ENCODE measurements at places on chromosomes 12 and 14. TPM values are rescaled to one million over a fixed set of nuclear protein-coding genes. Genes with fewer than 3 reads are reported as not detected.

SERPINA10 gene
- not detected for total RNA-seq

DNA sequence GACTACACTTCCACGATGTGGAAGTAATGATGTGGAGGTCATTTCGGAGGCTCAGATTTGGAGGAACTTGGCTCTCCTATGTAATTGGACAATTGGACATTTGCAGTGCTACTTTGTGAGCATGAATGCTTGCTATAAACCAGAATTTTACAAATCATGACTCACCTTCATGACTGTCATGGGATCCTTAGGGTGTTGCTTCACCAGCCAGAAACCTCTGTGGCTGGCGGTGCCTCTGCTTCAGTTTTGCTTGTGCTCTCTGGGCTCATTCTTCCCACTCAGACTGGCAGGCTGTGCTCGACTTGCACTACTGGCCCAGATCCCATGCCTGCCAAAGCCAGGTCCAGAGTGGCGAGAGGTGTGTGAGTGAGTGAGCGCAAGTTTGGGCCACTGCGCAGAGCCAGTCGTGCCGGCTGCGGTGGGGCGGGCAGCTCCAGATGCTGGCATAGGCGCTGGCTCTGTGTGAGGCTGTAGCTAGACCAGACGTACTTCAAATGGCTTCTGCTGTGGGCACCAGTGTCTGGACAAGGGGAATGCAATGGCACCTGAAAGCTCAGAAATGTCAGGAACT is 387.8 kb downstream of the AEBP2 start:
- no peaks in the 10 kb centered on the region for H3K4me1 ChIP-seq
- no peak overlapping the region for H3K27ac ChIP-seq
- H3K4me3 ChIP-seq = no peak overlapping the region

CLEC2B gene
- total RNA-seq = 4.4 TPM

DNA sequence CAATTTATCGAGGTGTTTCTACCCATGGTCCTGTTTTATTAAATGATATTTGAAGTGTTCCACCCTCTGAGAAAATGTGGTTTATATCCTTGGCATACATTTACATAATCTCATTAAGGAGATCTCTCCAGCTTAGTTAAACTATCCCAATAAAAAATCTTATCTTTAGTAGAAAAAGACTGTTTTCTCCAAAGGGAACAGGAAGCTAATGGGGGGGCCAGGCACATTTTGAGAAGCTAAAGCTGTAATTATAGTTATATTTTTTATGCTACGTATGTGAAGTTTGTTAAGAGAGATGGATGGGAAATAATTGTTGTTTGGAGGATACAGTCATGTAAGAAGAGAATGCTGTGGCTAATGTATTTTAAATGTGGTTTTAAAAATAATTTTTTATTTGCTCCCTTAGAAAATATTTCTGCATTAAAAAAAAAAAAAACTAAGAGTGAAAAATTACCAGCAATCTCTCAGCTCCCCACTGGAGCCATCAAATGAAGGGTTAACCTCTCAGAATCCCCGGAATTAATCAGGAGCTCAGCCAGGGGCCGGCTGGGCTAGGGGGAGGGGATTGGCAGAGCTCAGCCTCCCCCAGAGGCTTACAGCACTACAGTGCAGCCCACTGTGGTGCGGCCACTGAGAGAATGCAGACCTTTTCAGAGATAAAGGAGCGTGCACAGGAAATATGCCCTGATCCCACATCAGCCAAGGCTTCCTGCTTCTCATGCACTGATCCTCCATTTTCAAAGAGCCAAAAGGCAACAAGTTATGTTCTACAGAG is 185.8 kb downstream of the EGLN3 start:
- H3K4me3 ChIP-seq = no peak overlapping the region
- peaks cover 17% of the 10 kb centered on the region for H3K4me1 ChIP-seq
- DNase-seq = peak; percentile 75

DNA sequence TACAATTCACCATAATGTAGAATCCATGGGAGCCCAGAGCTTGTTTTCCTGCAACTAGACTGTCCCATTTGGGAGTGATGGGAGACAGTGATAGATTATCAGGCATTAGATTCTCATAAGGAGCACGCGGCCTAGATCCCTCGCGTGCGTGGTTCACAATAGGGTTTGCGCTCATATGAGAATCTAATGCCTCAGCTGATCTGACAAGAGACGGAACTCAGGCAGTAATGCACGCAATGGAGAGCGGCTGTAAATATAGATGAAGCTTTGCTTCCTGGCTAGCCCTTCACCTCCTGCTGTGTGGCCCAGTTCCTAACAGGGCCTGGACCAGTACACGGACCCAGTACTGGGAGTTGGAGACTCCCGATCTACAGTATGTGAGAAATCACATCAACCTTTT is 126.7 kb downstream of the FBXL14 start:
- no peak overlapping the region for H3K4me3 ChIP-seq
- H3K4me1 ChIP-seq = peaks cover 13% of the 10 kb centered on the region
- DNase-seq = no peak
- no peaks in the 10 kb centered on the region for H3K27me3 ChIP-seq

DNA sequence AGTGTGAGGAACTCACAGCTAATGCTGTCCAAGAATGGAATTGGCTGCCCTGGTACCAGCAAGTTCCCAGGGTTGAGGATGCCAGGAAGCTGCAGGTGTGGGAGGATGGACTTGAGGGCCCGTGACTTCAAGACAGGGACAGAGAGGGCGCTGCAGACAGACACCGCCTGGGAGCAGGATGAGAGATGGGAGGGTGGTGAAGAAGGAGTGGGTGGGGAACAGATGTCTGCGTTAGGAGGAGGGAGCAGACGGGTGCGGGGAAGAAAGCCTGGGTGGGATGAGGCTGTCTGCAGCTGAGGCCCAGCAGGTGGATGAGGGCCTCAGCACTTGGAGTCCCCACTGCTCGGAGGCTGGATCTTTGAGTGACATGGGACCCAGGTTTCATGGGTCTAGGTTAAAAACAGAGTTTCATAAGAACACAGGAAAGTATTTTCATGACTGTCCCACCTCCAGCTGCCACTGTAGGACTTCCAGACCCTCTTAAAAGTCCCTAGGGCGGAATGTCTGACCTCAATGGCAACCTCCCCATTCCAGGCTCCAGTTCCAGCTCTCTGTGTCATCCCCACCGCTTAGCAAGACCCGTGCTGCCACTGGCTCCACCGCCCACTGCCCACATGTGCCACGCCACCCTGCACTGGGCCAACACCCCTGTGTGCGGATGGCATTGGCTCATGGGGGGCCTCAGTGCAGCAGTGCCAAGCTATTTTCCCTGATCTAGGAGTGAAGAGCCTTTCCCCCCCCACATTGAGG is 70.3 kb upstream of the SCN8A start:
- DNase-seq = no peak
- H3K27me3 ChIP-seq = no peaks in the 10 kb centered on the region
- peaks cover 5% of the 10 kb centered on the region for H3K4me1 ChIP-seq
- no peak overlapping the region for H3K27ac ChIP-seq

GRCh38 chr14:36979863-36980262 is 192.5 kb downstream of the SLC25A21 start:
- no peaks in the 10 kb centered on the region for H3K27me3 ChIP-seq
- DNase-seq = no peak
- no peaks in the 10 kb centered on the region for H3K4me1 ChIP-seq

CHD8 gene
- 46.8 TPM for total RNA-seq

- no peak overlapping the region for H3K27ac ChIP-seq
- H3K36me3 ChIP-seq = no peaks in the 10 kb centered on the region
- no peak overlapping the region for H3K4me3 ChIP-seq
These were observed 966.9 kb downstream of the NRXN3 start for GRCh38 chr14:79137045-79137430.

GRCh38 chr14:77508249-77508648 is 9.6 kb upstream of the ISM2 start:
- H3K27me3 ChIP-seq = no peaks in the 10 kb centered on the region
- H3K36me3 ChIP-seq = peaks cover 22% of the 10 kb centered on the region

- peaks cover 15% of the 10 kb centered on the region for H3K4me1 ChIP-seq
- H3K27me3 ChIP-seq = peaks cover 47% of the 10 kb centered on the region
- peak; percentile 52 for DNase-seq
- no peak within 1 kb of the TSS for H3K27ac ChIP-seq
These were observed at the start of gene B4GALNT3 for GRCh38 chr12:459430-460258. B4GALNT3 (plus strand) TSS chr12:459939; CDS start chr12:460377, 438 bp downstream.

ARG2 gene
- 1.0 TPM for total RNA-seq

- peaks cover 14% of the 10 kb centered on the region for H3K4me1 ChIP-seq
- H3K4me3 ChIP-seq = no peak overlapping the region
- no peak for DNase-seq
- no peaks in the 10 kb centered on the region for H3K27me3 ChIP-seq
- no peak overlapping the region for H3K27ac ChIP-seq
These were observed 19.9 kb upstream of the BDKRB2 start for GRCh38 chr14:96184737-96185136.

DNA sequence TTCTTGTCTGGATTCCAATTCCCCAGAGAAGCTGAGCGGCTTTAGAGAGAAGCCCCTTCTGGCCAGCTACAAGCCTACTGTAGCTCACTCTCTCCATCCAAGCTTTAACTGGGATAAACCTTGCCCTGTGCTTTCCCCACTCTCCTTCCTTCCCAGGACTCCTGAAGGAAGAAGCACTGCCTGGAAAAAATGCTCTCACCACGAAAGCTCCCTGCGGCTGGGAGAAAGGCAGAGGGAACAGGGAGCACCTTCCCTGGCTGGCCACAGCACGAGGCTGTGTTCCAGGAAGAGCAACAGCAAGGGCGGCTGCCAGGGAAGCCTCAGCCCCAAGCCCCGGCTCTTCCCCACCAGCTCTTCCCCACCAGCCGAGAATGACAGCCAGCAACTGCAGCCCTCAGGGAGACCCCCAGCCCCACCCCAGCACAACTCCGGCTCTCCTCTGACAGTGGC is 40.8 kb upstream of the PNMA1 start:
- peaks cover 10% of the 10 kb centered on the region for H3K36me3 ChIP-seq
- peaks cover 89% of the 10 kb centered on the region for H3K4me1 ChIP-seq
- H3K27ac ChIP-seq = peak overlapping the region; percentile 98
- peak overlapping the region; percentile 23 for H3K4me3 ChIP-seq
- no peaks in the 10 kb centered on the region for H3K27me3 ChIP-seq

SYCP3 gene
- 0.13 TPM for total RNA-seq

DNA sequence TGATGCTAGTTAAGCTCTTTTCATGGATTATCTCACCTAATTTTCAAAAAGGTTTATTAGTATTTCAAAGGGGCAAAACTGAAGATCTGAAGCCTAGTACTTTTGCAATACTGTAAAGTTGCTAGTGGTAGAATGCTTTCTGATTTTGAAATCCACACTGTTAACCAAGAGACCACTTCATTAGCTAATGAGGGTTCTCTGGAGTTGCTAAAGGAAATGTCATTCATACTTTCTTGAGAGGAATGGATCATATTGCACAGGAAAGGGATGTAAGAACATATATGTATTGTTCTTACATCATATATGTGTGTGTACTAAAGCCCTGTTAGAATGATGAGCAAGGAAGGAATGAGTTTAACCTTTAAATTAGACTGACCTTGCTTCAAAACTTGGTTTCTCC is 39.0 kb upstream of the LDHB start:
- no peak for DNase-seq
- peak overlapping the region; percentile 78 for H3K27ac ChIP-seq

DNA sequence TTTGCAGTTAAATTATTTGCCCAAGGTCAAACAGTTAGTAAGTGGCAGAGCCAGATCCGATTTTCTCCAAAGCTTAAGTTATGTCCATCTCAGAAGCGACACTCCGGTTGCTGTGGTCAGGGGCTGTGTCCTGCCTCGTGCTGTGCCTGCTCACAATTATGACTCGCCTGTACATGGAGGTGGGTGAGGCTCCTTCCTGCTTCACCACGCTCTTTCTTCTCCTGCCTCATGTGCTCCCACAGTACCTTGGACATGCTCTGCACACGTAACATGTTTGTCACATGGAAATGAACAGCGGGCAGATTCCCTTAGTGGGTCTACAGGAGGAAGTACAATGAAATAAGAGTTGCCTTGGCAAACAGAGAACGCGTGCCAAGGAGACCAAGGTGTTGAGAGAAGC is 62.2 kb upstream of the CCND2 start:
- H3K4me3 ChIP-seq = no peak overlapping the region
- no peak for DNase-seq
- no peaks in the 10 kb centered on the region for H3K4me1 ChIP-seq
- no peaks in the 10 kb centered on the region for H3K27me3 ChIP-seq
- H3K36me3 ChIP-seq = no peaks in the 10 kb centered on the region
- no peak overlapping the region for H3K27ac ChIP-seq

YEATS4 gene
- total RNA-seq = 15.0 TPM

GRCh38 chr12:45669093-45669492 is 60.4 kb upstream of the ARID2 start:
- no peaks in the 10 kb centered on the region for H3K36me3 ChIP-seq
- no peak for DNase-seq
- no peaks in the 10 kb centered on the region for H3K27me3 ChIP-seq
- H3K4me1 ChIP-seq = peaks cover 6% of the 10 kb centered on the region
- H3K4me3 ChIP-seq = no peak overlapping the region
- no peak overlapping the region for H3K27ac ChIP-seq

DNA sequence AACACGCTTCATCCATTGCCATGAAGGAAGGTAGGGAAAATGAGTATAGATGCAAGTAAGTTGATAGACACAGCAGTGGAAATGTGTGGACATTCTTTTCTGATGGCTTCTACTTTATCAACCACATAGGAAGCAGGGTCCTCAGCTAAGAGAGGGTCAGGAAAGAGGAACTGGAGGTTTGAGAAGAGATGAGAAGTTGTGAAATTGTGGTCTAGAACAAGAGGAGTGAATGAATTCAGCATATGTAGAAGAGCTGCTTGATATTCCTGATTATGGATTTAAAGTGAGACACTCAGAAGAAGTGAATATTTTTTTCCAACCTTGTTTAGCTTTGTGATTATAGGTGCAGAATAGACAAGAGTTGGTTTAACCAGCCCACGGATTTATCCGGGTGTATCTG is 128.5 kb downstream of the SLC15A5 start:
- no peaks in the 10 kb centered on the region for H3K36me3 ChIP-seq
- H3K27ac ChIP-seq = no peak overlapping the region
- H3K4me1 ChIP-seq = no peaks in the 10 kb centered on the region

VRTN gene
- total RNA-seq = not detected

DNA sequence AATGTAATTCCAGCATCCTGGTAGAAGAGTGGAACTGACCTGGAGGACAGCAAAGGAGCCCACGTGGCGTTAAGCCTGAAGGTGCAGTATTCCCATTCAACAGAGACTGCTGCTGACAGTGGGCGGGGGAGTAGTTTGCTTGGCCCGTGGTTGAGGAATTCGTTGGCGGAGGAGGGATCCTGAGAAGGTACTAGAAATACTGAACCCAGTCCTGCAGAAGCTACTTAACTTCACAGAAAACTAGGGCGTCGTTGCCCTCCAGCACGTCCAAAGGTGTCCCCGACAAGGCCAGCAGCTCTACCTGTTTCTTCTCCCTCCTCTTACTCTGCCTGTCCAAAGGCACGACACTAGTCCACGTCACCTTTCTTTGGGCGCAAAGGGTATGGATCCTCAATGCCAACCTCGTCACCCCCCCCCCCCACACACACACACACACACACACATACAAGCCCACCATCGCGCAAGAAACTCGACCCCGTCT is 303 bp downstream of the PUS7L start:
- peak overlapping the region; percentile 94 for H3K27ac ChIP-seq
- H3K4me3 ChIP-seq = peak overlapping the region; percentile 97
- no peaks in the 10 kb centered on the region for H3K27me3 ChIP-seq
- peaks cover 2% of the 10 kb centered on the region for H3K36me3 ChIP-seq
- peaks cover 13% of the 10 kb centered on the region for H3K4me1 ChIP-seq

DNA sequence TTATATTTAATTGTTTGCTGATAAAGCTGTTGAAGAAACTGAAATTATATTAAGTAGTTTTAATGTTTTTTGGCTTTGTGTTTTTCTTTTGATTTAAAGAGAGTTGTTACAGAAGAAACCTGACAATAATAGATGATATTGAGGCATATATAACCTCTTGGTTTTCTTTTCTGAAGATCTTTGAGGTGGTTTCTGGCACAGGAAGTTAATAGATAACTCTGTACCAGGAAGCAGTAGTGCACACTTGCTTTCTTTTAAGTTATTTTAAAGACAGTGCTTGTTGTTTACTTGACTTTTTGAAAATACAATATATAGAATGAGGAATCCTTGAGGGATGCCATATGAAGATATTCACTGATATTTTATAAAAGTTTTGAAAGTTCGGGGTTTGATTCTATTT is 209.0 kb upstream of the FBXO33 start:
- H3K27me3 ChIP-seq = no peaks in the 10 kb centered on the region
- H3K4me3 ChIP-seq = no peak overlapping the region
- H3K36me3 ChIP-seq = no peaks in the 10 kb centered on the region
- no peak overlapping the region for H3K27ac ChIP-seq

All from muscle of leg (tissue), 16 donors.